Hindlimb muscle (tissue), 1 donor: ENCODE measurements at places on chromosomes 3 and 15. TPM values are rescaled to one million over a fixed set of nuclear protein-coding genes. Genes with fewer than 3 reads are reported as not detected.
A peak's percentile ranks its signal among the peaks of the same experiment; 100 is the strongest.

GRCh38 chr3:186810336-186810996 is 4.2 kb upstream of the RFC4 start:
- no peak for DNase-seq

GRCh38 chr3:49805367-49805782 is 2.3 kb downstream of the INKA1 start:
- peak; percentile 94 for DNase-seq

- DNase-seq = no peak
Measured at GRCh38 chr15:78213956-78214355, 20.4 kb downstream of the ACSBG1 start.

DNA sequence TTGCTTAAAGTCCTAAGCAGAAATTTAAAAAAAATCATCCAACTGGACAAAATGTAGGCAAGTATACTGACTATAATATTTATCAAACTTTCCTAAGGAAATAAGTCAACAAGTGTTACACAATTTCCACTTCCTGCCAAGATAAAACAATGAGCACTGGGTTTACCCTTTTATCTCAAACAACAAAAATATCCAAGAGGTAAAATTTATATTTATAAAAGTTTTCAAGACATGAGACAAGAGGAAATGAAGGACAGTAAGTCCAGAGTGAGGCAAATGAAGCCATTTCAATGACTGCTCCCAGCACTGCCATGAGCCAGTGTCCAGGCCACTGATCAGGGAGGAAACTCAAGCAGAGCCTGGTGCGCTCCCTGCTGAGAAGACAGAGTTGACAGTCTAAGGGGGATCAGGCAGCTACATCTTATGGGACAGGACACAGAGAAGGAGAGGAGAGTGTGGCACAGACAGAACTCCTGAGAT is 439.4 kb downstream of the RAP2B start:
- no peak for DNase-seq

DNA sequence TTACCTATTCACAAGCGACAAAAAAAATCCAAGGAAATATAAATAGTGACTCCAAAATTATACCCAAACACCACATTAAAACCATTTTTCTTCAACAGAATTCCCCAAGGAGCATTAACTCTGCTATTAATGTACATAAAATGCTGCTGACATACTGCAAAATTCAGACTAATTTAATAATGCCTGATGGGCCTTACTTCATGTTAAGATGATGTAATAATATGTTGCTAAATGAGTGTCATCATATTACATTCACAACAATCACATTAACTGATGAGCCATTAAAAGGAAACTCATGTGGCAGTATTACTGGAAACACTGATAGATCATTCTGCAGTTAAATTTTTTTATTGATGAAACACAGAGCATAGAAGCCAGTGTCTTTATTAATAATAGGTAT is 204.9 kb upstream of the CGNL1 start:
- DNase-seq = no peak

GRCh38 chr15:70956201-70956995 is 63.8 kb downstream of the LRRC49 start:
- DNase-seq = peak; percentile 19

GRCh38 chr3:33047842-33048834 is 48.8 kb downstream of the GLB1 start:
- no peak for DNase-seq

- DNase-seq = no peak
Measured at GRCh38 chr15:56126409-56126808, 117.3 kb downstream of the RFX7 start.

- no peak for DNase-seq
Measured at GRCh38 chr15:67087507-67088172, 22.2 kb downstream of the SMAD3 start.

DNA sequence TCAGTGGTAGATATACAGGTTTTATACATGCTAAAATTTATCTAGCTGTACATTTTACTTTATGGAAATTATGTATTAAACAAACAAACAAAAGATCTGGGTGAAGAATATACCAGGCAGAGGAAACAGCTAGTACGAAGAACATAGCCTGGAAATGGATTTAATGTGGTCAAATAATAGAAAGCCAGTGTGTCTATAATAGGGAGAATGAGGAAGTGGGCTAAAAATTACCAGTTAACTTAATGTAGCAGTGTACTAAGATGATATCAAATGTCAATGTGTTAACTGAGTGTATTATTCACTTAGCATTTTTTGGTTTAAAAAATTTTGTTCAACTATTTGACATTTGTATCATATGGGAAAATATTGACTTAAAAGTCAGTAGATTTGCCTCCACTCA is 22.8 kb upstream of the SLC15A2 start:
- DNase-seq = no peak

DNA sequence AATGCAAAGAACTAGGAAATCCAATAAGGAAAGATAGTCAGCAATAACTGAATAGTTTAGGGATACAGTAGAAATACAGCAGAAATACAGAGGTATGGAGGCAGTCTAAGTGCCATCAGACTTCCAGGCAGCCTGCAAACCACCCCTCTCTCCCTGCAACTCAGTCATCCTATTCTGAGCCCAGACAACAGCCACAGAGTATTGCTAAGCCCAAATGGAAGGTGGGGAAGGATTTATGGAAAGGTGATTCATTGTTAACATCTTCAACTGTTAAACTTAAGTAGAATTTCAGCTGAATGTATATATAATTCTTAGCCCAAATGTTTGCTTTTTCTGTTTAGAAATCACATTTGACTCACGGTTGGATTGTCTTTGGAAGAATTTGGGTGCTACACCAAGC is 300.4 kb downstream of the RBMS3 start:
- DNase-seq = no peak

DNA sequence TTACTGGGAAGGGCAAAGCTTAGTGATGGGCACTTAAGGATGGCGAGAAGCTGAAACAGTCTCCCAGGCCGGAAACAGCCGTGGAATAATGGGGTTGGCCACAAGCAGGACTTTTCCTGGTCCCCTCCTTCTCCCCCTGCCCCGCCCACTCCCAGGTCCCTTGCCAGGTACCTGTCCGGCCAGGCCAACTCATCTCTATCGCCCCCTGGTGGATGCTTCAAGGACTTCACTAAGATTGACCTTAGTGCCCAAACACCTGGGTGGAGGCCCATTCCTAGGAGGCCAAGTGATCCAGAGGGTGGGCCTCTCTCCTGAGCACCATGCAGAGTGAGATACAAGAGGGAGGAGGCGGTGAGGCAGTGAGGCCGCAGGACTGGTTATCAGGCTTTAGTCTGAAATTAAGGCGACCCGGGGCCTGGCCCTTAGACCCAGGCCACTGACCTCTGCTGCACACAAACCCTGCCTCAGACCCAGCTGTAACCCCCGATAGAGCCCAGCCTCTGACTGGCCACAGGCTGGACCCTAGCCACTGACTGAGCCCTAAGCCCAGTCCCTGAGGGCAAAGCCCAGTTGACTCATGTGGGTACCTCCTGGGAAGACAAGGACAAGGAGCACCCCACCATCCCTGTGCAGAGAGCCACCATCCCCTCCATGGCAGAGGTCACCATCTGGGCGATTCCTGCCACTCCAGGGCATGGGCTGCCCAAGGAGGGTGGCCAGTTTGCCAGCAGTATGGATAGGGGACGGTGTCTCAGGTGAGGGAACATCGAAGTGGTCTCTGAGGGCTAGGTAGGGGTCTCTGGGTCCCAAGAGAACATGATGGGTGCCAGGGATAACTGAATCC is 37.6 kb downstream of the VIPR1 start:
- DNase-seq = no peak

GRCh38 chr3:11411956-11412355 is 139.8 kb downstream of the ATG7 start:
- no peak for DNase-seq

DNA sequence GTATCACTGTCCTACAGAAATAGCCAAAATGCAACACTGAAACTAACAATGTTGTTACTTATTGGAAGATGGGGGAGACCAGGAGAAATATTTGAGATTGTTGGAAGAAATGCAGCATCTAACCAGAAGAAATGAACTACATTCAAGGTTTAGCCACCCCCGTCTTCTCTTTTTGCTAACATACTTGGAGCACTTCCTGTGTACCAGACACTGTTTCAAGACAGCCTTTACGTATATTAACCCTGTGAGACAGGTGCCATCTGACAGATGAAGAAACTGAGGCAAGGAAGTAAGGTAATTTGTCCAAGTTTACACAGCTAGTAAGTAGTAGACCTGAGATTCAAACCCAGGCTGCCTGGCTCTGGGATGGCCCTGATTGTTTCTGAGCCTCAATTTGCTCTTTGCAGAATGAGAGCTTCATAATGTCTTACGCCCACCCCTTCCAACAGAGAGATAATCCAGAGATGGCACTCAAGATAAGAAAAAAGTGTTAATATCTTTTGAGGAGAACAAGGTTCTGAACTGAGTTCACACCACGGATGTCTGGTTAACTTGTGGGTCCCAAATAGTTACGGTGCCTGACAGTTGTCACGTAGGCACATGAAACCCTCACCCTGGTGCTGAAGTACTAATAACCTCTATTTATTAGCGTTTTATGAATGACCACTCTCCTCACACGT is 26.1 kb downstream of the RASGRP1 start:
- DNase-seq = no peak

- DNase-seq = no peak
Measured at GRCh38 chr3:171356251-171356650, 104.0 kb downstream of the TNIK start.

- peak; percentile 60 for DNase-seq
Measured at GRCh38 chr3:135989242-135989641, 23.7 kb downstream of the PPP2R3A start.

DNA sequence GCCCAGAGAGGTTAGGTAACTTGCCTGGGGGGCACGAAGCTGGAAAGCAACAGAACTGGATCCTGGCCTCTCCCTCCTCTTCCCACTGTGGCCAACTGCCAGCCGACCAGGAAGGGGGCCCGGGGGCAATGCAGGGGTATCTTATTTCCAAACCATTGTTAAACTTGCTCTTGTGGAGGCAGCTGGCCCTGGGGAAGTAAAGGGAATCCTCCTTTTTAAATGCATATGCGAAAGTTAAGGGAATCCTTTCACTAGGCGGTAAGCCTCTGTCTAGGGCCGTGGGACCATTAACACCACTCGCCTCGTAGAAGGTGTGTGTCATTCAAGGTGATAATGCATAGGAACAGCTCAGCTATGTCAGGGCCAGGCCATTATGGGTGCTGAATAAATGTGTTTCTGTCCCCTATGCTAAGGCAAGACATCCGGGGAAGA is 68.6 kb downstream of the ST6GAL1 start:
- no peak for DNase-seq

DNA sequence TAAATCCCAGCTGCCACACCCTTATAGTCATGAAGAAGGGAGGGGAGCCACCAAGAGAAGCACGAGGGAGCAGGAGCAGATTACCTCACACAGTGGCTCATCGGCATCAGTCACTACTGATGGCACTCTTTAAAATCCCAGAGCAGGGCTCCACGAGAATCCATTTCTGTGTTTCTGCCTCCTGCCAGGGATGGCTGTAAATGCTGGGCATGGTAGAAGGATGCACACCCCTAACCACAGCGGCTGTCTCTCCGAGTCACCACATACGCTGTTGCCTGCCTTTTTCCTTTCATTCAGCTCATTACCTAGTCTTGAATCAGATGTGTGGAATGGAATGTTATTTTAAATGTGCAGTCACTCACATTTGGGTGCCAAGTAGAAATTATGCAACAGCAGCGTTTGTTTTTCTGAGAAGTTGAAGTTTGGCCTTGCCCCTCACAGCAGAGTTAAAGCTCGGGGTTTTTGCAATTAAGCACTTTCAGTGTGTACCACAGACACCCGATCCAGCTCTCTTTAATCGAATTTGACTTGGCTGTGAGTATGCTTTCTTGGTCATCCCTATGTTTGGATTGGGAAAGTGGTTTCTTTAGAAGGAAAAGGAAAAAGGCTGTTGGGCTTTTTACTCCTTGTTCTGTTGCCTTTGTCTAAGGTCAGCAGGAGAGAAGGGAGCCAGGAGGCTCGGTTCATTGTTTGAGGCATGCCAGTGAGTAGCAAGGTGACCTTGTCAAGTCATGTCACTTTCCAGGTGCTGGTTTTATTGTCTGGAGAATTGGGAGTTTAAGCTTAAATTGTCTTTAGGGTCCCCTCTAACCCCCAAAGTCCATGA is 284.2 kb upstream of the TPM1 start:
- no peak for DNase-seq

DNA sequence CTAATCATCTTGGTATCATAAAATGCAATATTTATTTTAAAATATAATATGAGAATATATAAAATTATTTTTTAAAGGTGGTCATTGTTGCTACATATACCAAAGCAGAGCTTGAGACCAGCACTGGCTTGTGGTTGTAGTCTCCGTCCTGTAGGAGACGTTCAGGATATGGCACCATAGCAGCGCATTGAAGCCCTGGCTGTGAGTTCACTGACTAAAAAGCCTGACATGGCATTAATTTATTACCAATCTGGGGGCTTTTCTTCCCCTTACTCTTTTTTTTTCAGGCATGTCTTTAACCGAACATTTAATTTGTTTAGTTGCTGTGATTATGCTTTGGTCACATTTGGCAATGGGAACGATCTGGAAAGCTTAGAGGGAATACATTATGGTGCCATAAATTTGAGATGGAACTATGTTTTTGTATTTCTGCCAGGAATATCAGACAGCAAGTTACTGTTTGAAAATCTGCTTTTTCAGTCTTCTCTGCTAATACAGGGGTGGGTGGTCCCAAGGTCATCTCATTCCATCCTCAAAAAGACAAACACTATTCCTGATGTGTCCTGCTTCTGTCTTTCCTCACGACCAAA is 108.5 kb downstream of the ZIC4 start:
- DNase-seq = no peak

- peak; percentile 15 for DNase-seq
Measured at GRCh38 chr3:25385807-25386460, 42.1 kb upstream of the RARB start.

DNA sequence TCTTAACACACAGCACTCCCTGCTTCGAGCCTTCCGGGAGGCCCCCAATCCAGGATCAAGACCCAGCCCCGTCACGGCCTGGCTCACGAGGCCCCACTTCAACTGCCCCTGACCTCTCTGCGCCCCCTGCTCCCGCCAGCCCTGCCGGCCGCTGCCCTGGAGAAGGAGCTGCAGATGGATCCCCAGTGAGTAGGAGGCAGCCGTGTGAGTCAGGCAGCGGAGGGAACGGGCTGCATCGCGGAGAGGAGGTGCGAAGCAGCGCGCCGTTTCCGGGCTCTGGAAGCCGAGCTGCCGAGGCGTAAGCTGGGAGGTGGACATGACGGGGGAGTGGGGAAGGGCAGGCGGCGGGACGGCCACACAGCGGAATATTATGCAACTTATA is 133.4 kb downstream of the TPRA1 start:
- DNase-seq = no peak

DNA sequence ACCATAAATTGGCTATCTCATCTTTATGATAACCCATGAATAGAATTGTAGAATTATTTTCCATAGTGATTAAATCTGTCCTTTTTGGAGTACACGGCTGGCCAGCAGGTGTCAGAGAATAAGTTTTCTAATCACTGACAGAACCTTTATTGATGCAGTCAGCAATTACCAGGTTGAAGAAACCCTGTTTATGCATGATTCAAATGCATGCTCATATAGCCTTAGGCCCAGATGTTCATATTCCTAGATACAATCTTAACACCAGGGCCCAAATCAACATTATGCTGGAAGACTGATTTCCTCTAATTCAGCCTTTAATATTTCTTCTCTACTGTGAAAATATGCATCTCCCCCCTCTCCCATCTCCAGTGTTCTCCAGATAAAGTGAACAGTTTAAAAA is 243.5 kb upstream of the DCBLD2 start:
- DNase-seq = no peak

- no peak for DNase-seq
Measured at GRCh38 chr3:186772281-186772694, 11.1 kb upstream of the EIF4A2 start.

GRCh38 chr3:154718053-154718452 is 288.1 kb upstream of the GPR149 start:
- no peak for DNase-seq

The TM4SF1 gene
- polyA plus RNA-seq = 34.4 TPM

The PCOLCE2 gene
- 1.0 TPM for polyA plus RNA-seq

The PLXNB1 gene
- polyA plus RNA-seq = 32.2 TPM

The PP2D1 gene
- polyA plus RNA-seq = 0.53 TPM

The GLDN gene
- polyA plus RNA-seq = 0.34 TPM
